Skeletal muscle tissue (tissue), 5 donors: ENCODE measurements at places on chromosomes 4 and X. TPM values are rescaled to one million over a fixed set of nuclear protein-coding genes. Genes with fewer than 3 reads are reported as not detected.

Gene FOXO4
- 30.3 TPM for total RNA-seq

Gene IL21
- total RNA-seq: not detected

Gene GRIA3
- 5.2 TPM for total RNA-seq

Gene MAGEA2B
- total RNA-seq: not detected

Gene ELF4
- 5.7 TPM for total RNA-seq

Gene SLC25A4
- 39.1 TPM for total RNA-seq
